Activated CD8-positive, alpha-beta memory T cell treated with anti-CD3 and anti-CD28 coated beads for 48 hours (primary cell): ENCODE measurements at places on chromosomes 4 and X.

DNA sequence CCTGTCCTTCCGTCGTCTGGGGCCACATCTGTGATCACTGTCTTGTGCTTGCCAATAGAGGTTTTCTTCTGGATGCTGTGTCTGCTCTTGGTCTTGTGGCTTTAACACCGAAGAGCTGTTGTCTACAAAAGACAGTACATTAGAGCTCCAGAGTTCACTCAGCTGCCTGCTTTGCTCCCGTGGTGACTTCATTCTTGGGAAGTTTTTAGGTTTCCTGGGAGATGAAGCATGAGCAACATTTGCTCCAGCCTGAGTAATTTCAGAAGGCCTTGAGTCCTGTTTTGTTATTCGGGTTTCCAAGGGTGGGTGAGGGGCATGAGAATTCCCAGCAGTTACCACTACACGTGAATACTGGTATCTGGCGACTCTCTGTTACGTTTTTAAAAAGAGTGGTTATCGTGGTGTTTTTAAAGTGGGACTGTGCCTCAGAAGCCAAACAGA lies 189.2 kb downstream of the SHROOM3 start:
- DNase-seq, result no peak

GRCh38 chr4:183798301-183799253 lies 106.5 kb upstream of the STOX2 start:
- DNase-seq, result no peak

GRCh38 chrX:141175786-141176185 lies 1.1 kb downstream of the LDOC1 start:
- DNase-seq, result no peak

- no peak for DNase-seq
Observed at GRCh38 chr4:123093236-123093635, 170.8 kb upstream of the NUDT6 start.

- no peak for DNase-seq
Observed at GRCh38 chr4:168796362-168797106, 213.5 kb downstream of the CBR4 start.

DNA sequence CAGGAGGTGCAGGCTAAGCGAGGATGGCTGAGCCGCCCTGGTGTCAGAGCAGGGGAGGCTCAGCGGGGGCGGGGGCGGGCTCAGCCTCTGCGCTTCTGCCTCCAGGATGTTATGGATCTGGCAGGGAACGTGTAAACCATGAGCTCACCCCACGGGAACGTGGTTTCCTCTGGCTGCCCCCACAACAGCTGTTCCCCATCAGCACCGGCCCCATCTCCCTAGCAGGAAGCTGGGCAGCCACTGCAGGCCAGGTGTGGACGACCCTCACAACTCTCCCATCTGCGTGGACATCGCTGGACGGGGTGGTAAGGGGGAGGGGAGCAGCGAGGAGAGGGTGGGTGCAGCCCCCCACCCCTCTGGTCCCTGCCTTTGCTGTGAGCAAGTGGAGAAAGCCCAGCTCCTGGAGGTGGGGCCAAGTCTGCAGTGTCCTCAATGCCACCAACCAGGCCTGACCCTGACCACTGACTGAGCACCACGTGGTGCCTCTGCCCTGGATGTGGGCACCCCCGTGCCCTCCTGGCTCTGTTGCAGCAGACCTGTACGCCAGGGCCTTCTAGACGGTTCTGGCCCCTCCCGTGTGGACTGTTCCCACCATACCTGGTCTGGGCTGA lies 28.1 kb upstream of the SPON2 start:
- no peak for DNase-seq
